Astrocyte of the hippocampus (primary cell): ENCODE measurements at places on chromosomes 4 and X.

DNA sequence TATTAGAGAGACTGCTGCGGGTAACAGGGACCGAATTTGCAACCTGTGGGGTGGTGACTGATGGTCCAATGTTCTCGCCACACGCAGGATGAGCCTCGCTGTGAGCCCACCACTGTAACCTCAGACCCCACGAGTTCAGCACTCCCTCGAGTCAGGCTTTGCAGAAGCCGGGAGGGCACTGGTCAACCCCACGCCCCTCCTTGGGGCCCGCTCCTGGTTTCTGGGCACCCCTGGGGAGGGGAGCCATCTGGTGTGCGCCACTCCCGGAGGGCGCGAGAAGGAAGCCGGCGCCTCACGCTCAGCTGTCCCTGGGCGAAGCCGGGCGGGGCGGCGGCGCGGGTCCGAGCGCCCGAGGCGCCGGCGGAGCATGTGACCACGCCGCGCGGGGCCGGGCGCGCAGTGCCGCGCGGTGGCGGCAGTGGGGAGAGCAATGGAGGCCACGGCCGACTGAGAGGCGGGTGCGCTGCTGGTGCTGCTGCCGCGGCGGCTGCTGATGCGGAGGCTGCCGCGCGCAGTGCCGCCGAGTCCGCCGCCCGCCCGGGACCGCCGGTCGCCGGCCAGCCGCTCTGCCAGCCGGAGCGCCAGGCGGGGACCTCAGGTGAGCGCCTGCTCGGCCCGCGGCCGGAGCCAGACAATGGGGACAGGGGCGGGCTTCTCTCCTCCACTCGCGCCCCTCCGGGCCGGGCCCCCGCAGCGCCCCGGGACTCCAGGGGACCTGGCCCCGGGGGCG is 100.1 kb downstream of the CEP135 start:
- DNase-seq = peak; percentile 92

GRCh38 chrX:18828832-18829404 is 121.5 kb downstream of the PPEF1 start:
- peak; percentile 7 for DNase-seq

GRCh38 chrX:82556588-82556987 is 951.5 kb upstream of the POU3F4 start:
- DNase-seq = no peak

DNA sequence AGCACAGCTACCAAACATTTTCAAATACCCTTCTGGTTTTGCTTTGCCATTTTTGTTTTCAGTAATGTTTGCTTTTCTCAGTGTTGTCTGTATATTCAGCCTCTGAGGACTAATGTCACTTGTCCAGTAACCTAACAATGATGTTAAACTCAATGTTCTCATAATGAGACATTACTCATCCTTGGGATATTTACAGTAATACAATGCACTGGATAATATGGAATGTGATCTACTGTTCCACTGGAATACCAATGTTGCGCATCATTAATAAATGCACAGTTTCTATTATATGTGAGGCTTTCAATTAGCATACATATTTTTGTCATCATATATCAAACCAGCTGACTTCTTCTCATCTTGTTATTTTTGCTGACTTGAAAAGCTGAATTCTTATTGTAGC is 259.1 kb downstream of the SH2D1A start:
- no peak for DNase-seq

DNA sequence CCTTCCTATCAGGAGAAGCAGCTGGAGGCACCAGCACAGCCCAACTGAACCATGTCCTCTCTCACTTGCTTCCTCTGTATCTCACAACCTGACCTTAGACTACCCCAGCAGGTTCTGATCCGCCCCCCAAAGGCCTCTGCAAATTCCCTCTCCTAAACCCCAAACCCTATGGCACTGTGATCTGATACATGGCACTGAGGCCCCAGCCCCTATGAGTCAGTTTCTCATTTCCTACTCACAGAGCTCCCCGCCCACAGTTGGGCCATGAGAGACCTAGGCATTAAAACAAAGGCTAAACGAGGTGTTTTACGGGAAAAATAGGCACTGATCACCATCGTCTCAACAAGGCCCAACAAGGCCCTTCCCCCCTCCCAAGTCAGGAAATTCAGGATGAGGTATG is 19.1 kb downstream of the SASH3 start:
- no peak for DNase-seq

- DNase-seq = peak; percentile 7
These were observed 27.9 kb upstream of the FUNDC1 start for GRCh38 chrX:44570522-44570921.
